ENCODE measurements at places on chromosomes 12 and 14. TPM values are rescaled to one million over a fixed set of nuclear protein-coding genes. Genes with fewer than 3 reads are reported as not detected.

Gene HOXC9
- not detected for total RNA-seq

Gene CRIP2
- total RNA-seq: 57.6 TPM

Gene COX8C
- total RNA-seq: not detected

Gene BCL11B
- not detected for total RNA-seq

Gene TPPP2
- total RNA-seq: not detected

Gene LALBA
- total RNA-seq: not detected

Data from cardiac ventricle fibroblast (primary cell).